ENCODE measurements at places on chromosomes 12 and 14.

GRCh38 chr12:49261721-49262120 lies 3.2 kb upstream of the TUBA1C start:
- no peak for DNase-seq

- no peak for DNase-seq
Observed at GRCh38 chr12:19434538-19434937, 4.8 kb upstream of the AEBP2 start.

- DNase-seq: no peak
Observed at GRCh38 chr12:6751767-6752166, 1.2 kb downstream of the MLF2 start.

DNA sequence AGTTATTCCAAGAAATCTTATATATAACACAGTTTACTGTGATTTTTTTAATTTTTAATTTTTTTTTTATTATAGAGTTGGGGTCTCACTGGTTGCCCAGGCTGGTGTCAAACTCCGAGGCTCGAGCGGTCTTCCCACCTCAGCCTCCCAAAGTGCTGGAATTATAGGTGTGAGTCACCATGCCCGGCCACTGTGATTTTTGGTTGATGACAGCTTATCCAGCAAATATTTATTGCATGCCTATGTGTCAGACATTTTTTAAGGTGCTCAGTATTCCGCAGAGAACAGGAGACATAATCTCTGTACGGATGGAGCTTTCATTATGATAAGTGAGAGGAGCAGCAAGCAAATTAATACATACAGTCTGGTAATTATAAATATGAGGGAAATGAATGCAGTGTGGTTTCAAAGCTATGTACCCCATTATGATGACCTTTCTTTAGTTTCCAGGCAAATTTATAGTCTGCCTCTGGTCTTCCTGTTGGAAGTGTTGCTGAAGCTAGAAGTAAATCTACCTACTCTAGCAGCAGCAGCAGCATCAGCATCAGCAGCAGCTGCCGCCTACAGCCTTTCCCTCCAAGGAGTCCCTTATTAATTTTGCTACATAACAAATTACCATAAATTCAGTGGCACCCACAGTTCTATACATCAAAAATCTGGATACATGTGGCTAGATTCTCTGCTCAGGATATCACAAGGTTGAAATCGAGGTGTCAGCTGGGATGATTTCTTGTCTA lies 32.3 kb downstream of the FRS2 start:
- no peak for DNase-seq

DNA sequence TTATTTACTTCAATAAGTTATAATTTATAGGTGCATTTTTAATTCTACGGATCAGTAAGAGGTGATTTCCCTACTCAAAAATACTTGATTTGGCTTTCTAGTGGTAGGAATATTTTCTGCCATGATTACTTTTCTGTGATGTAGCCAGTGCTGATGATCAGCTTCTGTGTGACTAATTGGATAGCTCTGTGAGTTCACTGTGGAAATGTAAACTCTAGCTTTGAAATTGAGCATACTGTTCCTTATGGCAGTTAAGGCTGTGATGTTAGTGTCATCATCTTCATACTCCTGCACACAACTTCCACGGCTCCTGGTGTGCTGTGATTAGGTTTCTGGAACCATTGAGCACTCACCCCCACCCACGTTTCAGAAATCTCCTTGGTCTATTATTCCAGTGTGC lies 48.2 kb downstream of the PLEKHA5 start:
- no peak for DNase-seq

- peak; percentile 21 for DNase-seq
Observed at GRCh38 chr12:6839482-6840201, 1.1 kb upstream of the GNB3 start.

All from NCI-H774 (cell line).